ENCODE measurements at places on chromosomes 4 and X.

DNA sequence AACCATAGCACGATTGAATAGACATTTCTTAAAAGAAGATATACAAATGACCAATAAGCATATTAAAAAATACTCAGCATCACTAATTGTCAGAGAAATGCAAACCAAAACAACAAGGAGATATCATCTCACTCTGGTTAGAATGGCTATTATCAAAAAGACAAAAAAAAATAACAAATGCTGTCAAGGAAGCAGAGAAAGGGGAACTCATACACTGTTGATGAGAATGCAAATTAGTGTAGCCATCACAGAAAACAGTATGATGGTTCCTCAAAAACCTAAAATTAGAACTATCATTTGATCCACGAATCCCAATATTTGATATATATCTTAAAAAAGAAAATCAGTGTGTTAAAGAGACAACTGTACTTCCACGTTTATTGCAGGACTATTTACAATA is 71.7 kb upstream of the BANK1 start:
- no peak for DNase-seq

GRCh38 chr4:103306870-103307375 is 108.8 kb upstream of the CENPE start:
- DNase-seq = no peak

- no peak for DNase-seq
Observed at GRCh38 chr4:112832493-112832892, 195.6 kb downstream of the LARP7 start.

- no peak for DNase-seq
Observed at GRCh38 chr4:97106161-97106560, 1037.1 kb downstream of the STPG2 start.

DNA sequence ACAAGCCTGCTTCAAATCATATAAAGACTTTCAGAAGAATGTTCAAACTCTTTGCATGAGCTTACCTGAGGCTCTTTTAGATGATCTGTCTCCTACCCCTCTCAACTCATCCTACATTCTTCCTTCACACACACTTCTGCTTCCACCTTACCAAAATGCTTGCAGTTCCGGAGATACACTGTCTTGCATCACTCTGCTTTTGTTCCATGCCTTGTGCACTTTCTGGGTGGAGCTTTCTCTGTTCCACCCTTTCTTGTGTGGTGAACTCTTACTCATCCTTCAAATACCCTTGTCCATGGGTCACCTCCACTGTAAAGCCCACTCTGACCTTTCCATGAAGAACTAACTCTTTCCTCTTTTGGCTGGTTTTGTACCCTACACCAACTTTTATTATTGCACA is 18.4 kb upstream of the MGST2 start:
- no peak for DNase-seq

DNA sequence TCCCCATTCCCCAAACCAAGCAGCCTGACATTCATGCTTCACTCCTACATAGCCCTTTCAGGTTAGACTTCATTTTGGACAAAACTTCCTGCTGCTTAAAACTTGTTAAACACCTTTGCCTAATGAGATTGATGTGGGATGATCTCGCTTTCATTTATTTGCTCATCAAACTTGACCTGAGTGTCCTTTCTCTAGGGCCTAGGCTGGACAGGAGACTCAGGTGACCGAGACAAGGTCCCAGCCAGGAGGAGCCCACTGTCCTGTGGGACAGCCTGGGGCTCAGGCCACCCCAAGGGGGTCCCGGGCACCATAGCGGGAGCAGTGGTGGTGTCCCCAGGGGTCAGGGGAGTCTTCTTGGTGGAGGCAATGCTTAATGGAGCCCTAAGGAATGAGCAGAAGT is 23.7 kb upstream of the PSAPL1 start:
- DNase-seq = no peak

- no peak for DNase-seq
Observed at GRCh38 chrX:1754077-1754476, 139.2 kb downstream of the ASMT start.

- DNase-seq = no peak
Observed at GRCh38 chr4:119087656-119088055, 48.0 kb upstream of the MYOZ2 start.

GRCh38 chrX:10142041-10142599 is 14.7 kb upstream of the CLCN4 start:
- DNase-seq = no peak

GRCh38 chrX:5290635-5291034 is 938.0 kb downstream of the NLGN4X start:
- DNase-seq = no peak

DNA sequence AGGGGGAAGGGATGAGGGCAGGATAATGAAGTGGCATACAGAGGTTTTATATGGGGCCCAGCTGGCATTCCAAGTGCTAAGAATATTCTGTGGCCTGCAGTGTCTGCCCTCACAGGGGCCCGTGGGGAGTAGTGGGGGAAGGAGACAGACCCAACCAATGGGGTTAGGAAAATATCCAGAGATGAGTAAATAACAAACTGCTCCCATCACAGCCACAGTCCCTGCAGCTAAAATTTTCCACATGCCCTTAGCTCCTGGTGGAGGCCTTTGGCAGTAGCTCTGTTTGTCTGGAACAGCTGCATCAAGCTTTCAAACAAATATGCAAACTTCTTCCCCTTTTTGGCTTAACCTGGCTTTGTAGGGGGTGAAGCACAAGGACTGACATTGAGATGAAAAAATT is 3.1 kb downstream of the SRPX2 start:
- DNase-seq = no peak

GRCh38 chr4:153023692-153024394 is 87.7 kb downstream of the FHDC1 start:
- DNase-seq = no peak

- peak; percentile 55 for DNase-seq
Observed at GRCh38 chr4:10461091-10461849, 4.0 kb upstream of the ZNF518B start.

All from stimulated activated CD8-positive, alpha-beta memory T cell treated with anti-CD3 and anti-CD28 coated beads, Interleukin-2, amount 100 ng/mL, for 1 hour (primary cell).